Dermis lymphatic vessel endothelial cell (primary cell): ENCODE measurements at places on chromosomes 1 and 21. TPM values are rescaled to one million over a fixed set of nuclear protein-coding genes. Genes with fewer than 3 reads are reported as not detected.

Gene TMEM234
- total RNA-seq: 10.4 and 11.1 TPM in 2 replicates

Gene GSTM5
- 0.11 TPM in 1 of 2 replicates, not detected in the other for total RNA-seq

Gene KRTAP7-1
- total RNA-seq: not detected in 2 replicates

Gene CTSS
- total RNA-seq: 50.5 and 71.5 TPM in 2 replicates

Gene CAPN9
- total RNA-seq: under 0.01 TPM in 1 of 2 replicates, not detected in the other

Gene KCNJ15
- total RNA-seq: 1.1 and 2.1 TPM in 2 replicates

Gene CHIT1
- not detected in 2 replicates for total RNA-seq

Gene PAQR7
- 14.7 and 18.0 TPM in 2 replicates for total RNA-seq

Gene LAPTM5
- 34.4 and 54.1 TPM in 2 replicates for total RNA-seq

Gene TMEM125
- total RNA-seq: not detected in 2 replicates

Gene TIE1
- total RNA-seq: 962 and 1,146 TPM in 2 replicates

Gene USP25
- total RNA-seq: 72.5 and 77.0 TPM in 2 replicates

Gene CFAP74
- total RNA-seq: not detected in 2 replicates

Gene CNKSR1
- not detected in 2 replicates for total RNA-seq

Gene LENEP
- 0.43 TPM in 1 of 2 replicates, not detected in the other for total RNA-seq

Gene ANGPTL3
- total RNA-seq: not detected in 2 replicates

Gene ZNF683
- total RNA-seq: not detected in 2 replicates

Gene LCE6A
- not detected in 2 replicates for total RNA-seq

Gene SELP
- 0.34 and 0.54 TPM in 2 replicates for total RNA-seq

Gene CACHD1
- total RNA-seq: 3.8 and 5.0 TPM in 2 replicates

Gene CFAP45
- total RNA-seq: under 0.01 and 0.17 TPM in 2 replicates

Gene CBS
- 3.9 and 6.6 TPM in 2 replicates for total RNA-seq

Gene VHLL
- total RNA-seq: 0.11 TPM in 1 of 2 replicates, not detected in the other

Gene GCSAML
- total RNA-seq: 0.11 TPM in 1 of 2 replicates, not detected in the other

Gene FTCD
- not detected in 2 replicates for total RNA-seq

Gene TNFRSF14
- 76.1 and 161 TPM in 2 replicates for total RNA-seq

Gene ATP1A2
- not detected in 2 replicates for total RNA-seq

Gene FCN3
- not detected in 2 replicates for total RNA-seq

Gene ADORA1
- total RNA-seq: not detected in 2 replicates

Gene SLAMF8
- total RNA-seq: under 0.01 TPM in 1 of 2 replicates, not detected in the other

Gene RPTN
- total RNA-seq: not detected in 2 replicates

Gene RIPPLY3
- total RNA-seq: under 0.01 TPM in 1 of 2 replicates, not detected in the other

Gene CRYBG2
- 0.26 and 0.33 TPM in 2 replicates for total RNA-seq

Gene OR2T2
- total RNA-seq: not detected in 2 replicates

Gene UBXN10
- total RNA-seq: under 0.01 TPM in 1 of 2 replicates, not detected in the other

Gene TMPRSS2
- total RNA-seq: not detected in 2 replicates

Gene DCDC2B
- not detected in 2 replicates for total RNA-seq

Gene ZZZ3
- total RNA-seq: 69.5 and 81.5 TPM in 2 replicates

Gene IGSF9
- not detected in 2 replicates for total RNA-seq

Gene ERRFI1
- 54.5 and 121 TPM in 2 replicates for total RNA-seq

Gene RNU1-3
- total RNA-seq: under 0.01 and 8,230 TPM in 2 replicates

Gene S100A14
- 0.43 TPM in 1 of 2 replicates, not detected in the other for total RNA-seq

Gene CFHR2
- total RNA-seq: not detected in 2 replicates

Gene DDOST
- total RNA-seq: 319 and 341 TPM in 2 replicates

Gene OPTC
- not detected in 2 replicates for total RNA-seq

Gene PADI1
- 0.09 and 0.11 TPM in 2 replicates for total RNA-seq

Gene SLC37A1
- 10.0 and 18.3 TPM in 2 replicates for total RNA-seq

Gene ALX3
- not detected in 2 replicates for total RNA-seq

Gene AHCTF1
- total RNA-seq: 23.1 and 32.1 TPM in 2 replicates

Gene TFAP2E
- total RNA-seq: 0.22 and 0.26 TPM in 2 replicates

Gene C1orf210
- total RNA-seq: not detected in 2 replicates

Gene F3
- 3.3 and 9.3 TPM in 2 replicates for total RNA-seq

Gene VPS45
- total RNA-seq: 22.9 and 23.4 TPM in 2 replicates

Gene SEC16B
- total RNA-seq: 0.54 and 0.60 TPM in 2 replicates
